NCI-H2171 (cell line): ENCODE measurements at places on chromosomes 3 and 15.

DNA sequence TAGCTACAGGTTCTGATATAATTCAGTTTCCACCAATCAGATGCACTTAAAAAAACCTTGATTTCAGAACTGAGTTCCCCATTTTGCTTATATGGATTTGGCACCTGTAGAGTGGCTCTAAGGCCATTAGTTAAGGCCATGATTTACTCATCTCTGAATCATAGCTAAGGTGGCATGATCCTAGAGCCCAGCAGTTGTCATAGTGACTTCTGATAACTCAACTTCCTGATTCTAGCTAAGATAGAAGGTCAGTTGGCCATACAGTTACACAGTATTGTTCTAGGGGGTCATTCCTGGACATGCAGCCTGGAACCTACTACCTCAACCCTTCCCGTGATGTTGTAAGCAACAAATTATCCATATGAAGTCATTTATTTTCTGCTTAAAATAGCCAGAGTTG, 15.9 kb upstream of the TMEM87A start:
- DNase-seq: no peak

GRCh38 chr15:80567721-80568157, 127.4 kb upstream of the ABHD17C start:
- no peak for DNase-seq

- no peak for DNase-seq
These were observed 28.6 kb downstream of the KCNAB1 start for GRCh38 chr3:156148946-156149381.

- no peak for DNase-seq
These were observed 108.4 kb downstream of the MEGF11 start for GRCh38 chr15:66144978-66145725.

DNA sequence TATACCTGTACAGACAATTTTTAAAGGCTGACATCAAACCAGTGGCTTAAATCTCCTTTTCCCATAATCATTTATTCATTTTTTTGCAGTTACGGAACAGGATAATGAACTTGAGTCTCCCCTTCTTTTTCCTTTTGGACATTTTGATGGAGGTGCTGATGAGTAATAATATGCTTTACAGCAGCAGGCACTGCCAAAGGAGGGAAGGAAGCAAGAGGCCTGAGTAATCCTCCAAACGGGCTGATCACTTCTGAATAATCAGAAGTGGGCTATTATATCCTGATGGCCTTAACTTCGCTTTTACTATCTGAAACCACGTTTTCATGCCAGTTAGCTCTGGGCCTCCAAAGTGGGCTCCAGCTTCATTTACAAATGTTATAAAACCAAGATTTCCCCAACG, 527.2 kb downstream of the FOXP1 start:
- no peak for DNase-seq

GRCh38 chr3:126530171-126531050, 6.5 kb downstream of the CHST13 start:
- no peak for DNase-seq

DNA sequence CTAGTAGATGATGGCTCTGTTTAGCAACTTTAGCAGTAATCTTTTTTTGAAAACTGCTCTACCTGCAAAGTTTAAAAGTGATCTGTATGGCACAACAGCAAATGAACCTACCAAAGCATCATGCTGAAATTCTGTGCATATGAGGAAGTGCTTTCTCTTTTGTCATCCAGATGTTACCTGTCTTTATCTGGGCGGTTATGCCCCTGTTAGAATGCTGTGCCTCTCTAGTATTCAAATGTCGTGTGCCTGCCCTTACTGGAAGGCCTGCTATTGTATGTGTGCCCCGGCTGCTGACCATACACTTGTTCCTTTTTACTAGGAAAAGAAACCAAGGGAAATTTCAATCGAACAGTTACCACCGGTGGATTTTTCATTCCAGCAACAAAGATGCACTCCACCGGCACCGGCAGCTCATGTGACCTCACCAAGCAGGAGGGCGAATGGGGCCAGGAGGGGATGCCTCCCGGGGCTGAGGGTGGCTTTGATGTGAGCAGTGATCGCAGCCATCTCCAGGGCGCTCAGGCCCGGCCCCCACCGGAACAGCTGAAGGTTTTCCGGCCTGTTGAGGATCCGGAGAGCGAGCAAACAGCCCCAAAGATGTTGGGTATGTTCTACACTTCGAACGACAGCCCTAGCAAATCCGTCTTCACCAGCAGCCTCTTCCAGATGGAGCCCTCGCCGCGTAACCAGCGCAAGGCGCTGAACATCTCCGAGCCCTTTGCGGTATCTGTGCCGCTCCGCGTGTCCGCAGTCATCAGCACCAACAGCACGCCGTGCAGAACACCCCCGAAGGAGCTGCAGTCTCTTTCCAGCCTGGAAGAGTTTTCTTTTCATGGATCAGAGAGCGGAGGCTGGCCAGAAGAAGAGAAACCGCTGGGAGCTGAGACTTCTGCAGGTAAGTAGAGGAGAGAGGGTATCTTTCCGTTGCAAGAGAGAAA, 61.6 kb downstream of the TMEM39A start:
- no peak for DNase-seq

GRCh38 chr3:105490045-105490444, 123.3 kb downstream of the ALCAM start:
- DNase-seq: no peak

DNA sequence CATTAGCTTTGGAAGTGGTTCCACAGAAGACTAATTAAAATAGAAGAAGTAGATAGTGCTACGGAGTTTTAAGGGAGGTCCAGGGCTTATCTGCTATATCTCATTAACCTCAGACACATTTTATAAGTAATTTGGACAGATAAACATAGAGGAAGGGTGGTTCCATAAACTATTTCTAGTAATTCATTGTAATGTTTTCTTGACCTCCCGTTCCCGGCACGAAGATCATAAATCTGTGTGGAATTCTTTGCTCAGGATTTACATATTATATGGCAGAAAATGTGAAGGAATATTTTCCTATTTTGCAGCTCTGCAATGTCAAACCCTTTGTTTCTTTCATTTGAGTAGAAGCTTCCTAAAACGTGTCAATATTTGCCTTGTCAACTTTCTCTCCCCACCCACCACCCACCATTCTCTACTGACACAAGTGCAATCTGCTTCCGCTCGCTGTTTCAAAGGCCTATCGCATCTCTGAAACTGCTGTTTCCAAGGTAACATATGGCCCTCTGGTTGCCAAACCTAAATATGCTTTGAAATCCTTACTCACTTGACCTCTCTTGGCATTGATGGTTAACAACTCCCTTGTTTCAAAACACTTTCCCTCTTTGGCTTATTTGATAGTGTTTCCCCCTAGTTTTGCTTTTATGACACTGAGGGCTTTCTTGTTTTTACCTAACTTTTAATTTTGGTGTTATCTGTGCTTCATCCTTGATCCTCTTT, 21.4 kb upstream of the PLSCR5 start:
- DNase-seq: no peak

GRCh38 chr15:60135961-60136360, 131.8 kb downstream of the FOXB1 start:
- DNase-seq: no peak

DNA sequence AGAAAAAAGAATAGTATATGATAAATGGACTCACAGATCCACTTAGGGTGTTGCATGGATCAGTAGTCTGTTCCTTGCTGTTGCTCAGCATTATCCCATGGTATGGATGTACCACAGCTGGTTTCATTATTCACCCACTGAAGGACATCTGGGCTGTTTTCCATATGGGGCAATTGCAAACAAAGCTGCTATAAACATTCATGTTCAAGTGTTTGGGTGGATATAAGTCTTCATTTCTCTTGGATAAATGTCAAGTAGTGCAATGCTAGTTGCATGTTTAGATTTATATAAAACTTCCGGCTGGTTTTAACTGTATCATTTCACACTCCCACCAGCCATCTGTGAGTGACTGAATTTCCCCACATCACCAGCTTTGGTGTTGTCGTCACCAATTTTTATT, 137.7 kb downstream of the ASB7 start:
- no peak for DNase-seq

DNA sequence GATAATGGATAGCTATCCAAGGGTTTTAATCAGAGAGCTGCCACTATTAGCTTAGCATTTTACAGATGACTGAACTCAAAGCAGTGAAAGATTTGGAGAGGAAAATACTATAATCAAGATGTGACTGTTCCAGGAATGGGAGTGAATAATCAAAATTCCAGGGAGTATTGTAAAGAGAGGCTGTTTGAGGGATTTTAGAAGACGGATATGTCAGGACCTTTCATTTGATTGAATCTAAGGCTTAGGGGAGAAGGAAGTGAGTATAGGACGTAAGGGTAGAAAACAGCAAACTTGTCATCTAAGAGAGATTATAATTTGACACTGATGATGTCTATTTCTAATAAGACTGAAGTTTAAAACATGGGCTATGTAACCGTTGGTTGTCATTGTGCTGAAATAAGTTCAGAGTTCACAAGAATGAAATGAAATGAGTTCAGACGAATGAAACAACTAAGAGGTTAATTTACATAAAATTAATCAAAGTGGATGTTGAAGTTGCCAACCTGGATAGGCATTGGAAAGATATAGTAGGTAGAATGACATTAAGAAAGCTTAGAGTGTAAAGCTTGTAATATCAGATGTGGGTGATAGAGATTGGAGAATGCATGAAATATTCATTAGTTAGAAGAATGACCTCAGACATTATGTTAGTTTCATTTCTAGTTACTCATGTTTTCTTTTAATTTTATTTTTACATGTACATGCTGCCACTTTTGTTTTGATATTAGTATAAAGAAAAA, 842.8 kb downstream of the SI start:
- DNase-seq: no peak

DNA sequence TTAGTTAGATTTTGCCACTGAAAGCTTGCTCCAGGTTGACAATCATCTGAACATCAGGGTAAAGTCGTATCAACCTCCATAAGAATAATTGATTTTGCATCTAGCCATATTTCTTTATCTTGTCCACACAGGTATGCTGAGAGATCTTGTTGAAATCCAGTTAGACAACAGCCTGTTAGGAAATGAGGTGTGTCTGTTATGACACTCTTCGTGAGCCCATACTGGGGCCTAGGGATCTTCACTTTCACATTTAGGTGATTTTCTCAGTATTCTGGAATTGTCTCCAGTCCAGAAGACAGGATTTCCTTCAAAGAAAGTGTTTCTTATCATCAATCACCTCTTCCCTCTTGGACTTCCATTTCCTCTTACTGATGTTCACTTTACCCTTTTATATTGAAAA, 18.1 kb downstream of the DNAJB11 start:
- no peak for DNase-seq

DNA sequence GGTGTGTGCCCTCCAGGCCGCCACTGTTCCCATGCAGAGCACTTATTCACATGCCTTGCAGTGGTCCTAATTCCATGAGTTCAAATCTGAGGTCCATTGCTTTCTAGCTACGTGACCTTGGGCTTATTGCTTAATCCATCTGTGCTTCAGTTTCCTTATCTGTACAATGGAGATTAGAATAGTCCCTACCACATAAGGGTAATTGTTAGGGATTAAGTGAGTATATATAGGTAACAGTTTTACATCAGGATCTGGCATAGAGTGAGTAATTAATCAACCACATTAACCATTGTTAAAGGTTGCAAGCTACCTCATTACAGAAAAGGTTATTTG, 7.6 kb downstream of the CPN2 start:
- no peak for DNase-seq

- DNase-seq: no peak
These were observed 227.6 kb upstream of the BHLHE40 start for GRCh38 chr3:4751502-4752101.

GRCh38 chr3:72041076-72041475, 256.1 kb upstream of the PROK2 start:
- DNase-seq: no peak

DNA sequence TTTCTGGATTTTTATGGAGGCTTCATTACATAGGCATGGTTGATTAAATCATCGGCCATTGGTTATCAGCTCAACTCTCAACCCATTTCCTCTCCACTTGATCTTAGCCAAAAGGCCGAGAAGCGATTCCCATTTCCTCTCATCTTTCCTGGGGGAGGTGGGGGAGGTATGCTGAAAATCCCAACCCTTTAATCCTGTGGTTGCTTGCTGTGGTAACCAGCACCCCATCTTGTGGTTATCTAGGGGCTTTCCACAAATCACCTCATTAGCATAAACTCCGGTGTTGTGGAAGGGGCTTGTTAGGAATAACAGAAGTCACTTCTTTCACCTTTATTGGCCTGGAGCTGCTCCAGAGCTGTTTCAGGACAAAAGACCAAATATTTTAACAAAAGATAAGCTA, 20.9 kb downstream of the PDE8A start:
- DNase-seq: no peak

GRCh38 chr3:126019683-126020082, 50.7 kb downstream of the ROPN1B start:
- DNase-seq: no peak

DNA sequence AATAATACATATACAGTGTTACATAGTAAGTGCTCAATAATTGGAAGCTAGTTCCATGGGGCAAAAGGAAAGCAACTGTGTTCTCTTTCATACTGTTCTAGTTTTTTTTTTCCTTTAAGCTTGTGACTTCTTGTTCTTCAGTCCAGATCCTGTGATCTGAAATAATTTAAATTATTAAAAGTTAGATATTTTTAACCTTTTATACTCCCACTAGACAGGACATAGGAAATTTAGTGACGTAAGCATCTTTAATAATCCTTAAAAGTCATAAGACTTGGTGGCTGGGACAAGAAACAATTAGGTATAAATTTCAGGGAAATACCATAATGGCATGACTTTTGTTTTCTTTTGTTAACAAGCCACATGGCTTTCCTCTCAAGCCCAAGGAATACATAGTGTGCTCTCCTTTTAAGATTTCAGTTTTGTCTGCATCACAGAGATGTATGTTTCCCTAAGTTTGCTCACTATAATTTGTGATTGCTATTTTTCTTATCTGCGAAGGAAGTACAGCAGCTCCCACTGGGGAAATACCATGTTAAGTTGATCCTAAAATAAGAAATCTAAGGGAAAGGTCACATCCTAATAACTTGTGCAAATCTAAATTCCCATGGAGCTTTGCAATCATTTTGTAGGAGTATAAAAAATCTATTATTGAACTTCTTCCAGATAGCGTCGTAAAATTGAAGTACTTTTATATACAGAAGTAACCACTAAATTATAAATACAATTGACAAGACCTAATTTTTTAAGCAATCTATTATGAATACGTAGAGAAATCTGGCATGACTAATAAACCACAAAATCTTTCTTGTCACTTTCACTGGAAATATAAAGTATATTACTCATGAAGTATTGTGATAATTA, 30.1 kb downstream of the PPARG start:
- DNase-seq: no peak

DNA sequence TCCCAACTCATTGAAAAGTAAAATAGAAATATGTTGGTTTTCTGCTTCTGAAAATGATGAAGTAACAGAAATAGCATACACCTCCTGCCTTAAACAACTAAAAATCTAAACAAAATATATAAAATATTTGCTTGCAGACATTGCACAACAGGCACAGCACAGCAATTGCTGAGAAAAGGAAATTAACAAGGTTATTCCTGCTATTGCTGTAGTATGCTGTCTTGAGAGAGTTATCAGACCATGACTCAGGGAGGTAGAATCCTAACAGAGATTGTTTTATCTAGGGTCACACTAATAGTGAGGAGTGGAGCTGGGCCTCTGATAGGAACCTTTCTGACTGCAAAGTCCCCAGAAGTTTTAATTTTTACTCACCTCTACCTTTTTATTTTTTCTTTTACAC, 72.6 kb downstream of the ZBTB20 start:
- no peak for DNase-seq
